ENCODE measurements at places on chromosomes 6 and 20.

- no peak for DNase-seq
These were observed 108.9 kb downstream of the IMPG1 start for GRCh38 chr6:75963569-75963968.

DNA sequence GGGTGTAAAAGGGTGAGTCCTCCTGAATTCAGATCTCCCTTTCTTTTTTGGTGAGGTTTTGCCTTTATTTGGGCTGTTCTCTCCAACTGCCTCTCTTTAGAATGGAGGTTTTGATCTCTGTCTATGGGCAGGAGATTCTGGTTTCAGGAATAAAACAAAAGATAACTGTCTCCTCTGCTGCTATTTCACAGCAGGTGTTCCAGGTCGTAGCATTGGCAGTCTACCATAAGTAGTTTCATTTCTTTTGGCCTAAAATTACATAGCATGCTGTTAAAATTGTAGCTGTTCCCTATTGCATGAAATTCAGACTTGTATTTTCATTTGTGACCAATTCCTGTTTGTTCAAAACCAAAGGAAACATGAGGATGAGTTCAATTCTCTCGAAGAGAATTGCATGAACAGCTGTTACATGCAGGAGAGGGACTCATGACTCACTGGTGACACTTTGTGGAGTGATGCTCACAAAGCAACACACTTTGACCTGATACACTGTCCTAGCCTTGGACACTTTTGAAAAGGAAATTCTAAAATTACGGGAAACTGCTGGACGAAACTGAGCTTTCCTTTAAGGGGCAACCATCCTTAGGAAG is 76.8 kb upstream of the SIRPG start:
- no peak for DNase-seq

GRCh38 chr6:87012743-87013142 is 75.4 kb downstream of the HTR1E start:
- no peak for DNase-seq

DNA sequence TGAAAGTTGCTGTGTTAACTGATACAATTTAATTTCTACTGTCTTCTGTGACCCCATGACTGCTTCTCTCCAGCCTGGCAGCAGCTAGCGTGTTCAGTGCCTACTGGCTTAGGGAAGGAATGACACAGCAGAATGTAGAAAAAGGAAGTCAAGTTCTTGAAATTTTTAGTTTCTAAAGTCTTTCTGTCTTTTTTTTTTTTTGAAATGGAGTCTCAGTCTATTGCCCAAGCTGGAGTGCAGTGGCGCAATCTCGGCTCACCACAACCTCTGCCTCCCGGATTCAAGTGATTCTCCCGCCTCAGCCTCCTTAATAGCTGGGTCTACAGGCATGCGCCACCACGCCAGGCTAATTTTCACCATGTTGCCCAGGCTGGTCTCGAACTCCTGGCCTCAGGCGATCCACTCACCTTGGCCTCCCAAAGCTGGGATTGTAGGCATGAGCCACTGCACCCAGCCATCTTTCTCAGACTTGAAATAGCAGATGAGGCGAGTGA is 39.3 kb downstream of the PCNA start:
- peak; percentile 62 for DNase-seq

- DNase-seq: no peak
These were observed 1.1 kb downstream of the L3MBTL1 start for GRCh38 chr20:43508604-43509040.

DNA sequence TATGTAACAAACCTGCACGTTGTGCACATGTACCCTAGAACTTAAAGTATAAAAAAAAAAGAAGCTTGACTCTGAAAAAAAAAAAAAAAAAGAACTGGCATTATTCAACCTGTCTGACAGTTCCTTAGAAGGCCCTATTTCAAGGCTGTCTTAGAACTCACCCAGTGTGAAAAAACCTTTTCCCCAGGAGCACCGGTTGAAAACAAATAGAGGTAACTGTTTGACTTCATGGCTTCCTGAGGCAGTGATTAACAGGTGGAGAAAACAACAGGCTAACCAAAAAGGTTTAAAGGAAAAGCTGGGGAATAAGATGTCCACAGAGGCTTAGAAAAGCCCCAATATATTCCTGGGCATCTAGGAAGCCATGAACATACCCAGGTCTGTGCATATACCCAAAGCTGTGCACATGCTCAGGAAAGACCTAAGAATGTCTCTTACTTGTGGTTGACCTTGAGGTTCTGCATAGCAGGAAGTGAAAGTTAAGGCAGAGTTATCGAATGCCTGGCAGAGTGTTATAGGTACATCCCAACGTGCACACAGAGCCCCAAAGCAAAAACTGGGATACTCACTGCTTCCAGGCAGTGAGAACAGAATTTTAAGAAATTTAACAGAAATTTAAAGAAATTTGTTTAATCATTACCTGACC is 7.0 kb downstream of the UQCC1 start:
- no peak for DNase-seq

DNA sequence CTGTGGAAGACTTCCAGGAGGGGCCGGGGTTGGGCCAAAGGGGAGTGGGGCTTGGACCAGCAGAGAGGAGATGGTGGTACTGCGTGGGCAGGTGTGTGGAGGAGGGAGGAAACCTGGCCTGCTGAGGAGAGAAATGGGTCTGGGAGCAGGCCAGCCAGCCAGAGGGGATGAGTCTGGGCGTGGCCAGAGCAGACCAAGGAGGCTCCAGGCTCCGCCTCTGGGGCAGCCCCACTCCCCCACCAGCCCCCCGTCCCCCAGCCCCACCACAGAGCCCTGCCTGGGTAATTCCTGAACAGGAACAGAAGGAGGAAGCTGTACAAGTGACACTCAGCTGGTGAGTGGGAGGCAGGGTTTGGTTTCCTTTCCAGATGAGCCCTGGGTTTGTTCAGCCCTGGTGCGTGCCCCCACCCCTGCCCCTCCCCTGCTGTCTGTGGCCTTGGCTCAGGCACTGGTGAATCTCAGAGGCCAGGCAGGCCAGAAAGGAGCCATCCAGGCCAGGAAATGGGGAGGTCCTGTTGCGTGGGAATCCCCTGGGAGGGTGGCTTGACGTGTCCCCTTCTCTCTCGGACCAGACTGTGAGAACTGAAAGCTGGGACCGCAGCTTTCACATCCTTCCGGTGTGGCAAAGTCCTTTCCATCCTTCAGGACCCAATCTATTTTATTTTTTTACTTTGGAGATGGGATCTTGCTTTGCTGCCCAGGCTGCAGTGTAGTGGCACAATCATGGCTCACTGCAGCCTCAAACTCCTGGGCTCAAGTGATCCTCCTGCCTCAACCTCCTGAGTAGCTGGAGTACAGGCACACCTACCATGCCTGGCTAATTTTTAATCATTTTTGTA is 9.4 kb upstream of the SRC start:
- DNase-seq: no peak

- no peak for DNase-seq
These were observed 29.4 kb downstream of the BMP7 start for GRCh38 chr20:57236813-57237584.

Measured in tibial nerve (tissue), 4 donors.